Pulmonary artery endothelial cell (primary cell): ENCODE measurements at places on chromosomes 11 and 22. TPM values are rescaled to one million over a fixed set of nuclear protein-coding genes. Genes with fewer than 3 reads are reported as not detected.

Gene DDX10
- total RNA-seq, result 44.6 and 46.2 TPM in 2 replicates

GRCh38 chr11:116505298-116506262 is 267.2 kb downstream of the BUD13 start:
- no peak for DNase-seq

DNA sequence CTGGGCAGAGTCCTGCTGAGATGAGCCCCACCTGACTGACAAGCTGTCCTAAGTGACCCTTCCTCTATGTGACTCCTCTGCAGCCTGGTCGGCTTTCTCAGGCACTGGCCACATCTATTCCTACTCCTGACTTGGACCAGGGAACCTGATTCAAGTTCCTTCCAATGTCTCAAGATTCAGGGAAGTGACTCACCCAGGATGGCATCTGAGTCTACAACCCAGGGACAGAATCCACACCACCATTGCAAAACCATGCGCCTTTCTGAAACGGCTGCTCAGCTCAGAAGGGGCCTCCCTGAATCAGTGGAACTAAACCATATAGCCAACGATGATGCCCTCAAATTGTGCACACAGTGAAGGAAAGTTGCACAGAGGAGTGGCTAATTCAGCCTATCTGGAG is 63.9 kb upstream of the CSNK2A3 start:
- no peak for DNase-seq

GRCh38 chr22:19287889-19288288 is 3.6 kb downstream of the CLTCL1 start:
- no peak for DNase-seq

DNA sequence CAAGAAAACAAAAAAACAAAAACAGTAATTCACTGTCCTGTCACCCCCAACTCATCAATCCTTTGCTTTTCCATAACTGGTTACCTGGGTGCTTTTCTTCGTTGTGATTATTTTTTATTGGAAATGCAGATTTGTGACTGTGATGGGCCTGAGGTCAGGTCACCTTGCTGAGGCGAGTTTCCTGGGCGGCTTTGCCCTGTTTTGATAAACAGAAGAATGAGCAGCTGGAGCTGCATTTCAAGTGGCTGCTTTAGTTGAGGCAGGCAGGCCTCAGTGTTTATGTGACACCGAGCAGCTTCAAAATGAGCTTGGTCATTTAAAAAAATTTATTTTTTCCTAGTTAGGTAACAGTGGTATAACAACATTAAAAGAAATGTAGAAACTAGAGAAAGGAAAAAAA is 22.2 kb downstream of the PTPRJ start:
- DNase-seq, result no peak

DNA sequence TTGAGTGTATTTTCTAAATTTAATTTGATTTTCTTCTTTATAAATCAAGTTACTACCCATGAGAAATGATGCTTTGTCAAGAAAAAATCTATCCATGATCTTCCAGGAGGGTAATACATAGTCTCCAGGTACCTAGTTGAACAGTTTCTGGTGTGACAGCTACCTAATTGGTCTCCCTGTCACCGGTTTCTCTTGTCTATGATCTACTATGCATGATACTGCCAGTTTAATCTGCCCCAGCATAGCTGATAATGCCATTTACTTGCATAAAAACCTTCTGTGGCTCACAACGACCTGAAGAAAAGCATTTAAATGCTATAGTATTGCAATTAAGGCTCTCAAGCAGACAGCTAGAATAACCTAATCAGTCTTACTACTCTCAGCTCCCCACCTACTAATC is 349.5 kb downstream of the DLG2 start:
- DNase-seq, result no peak

DNA sequence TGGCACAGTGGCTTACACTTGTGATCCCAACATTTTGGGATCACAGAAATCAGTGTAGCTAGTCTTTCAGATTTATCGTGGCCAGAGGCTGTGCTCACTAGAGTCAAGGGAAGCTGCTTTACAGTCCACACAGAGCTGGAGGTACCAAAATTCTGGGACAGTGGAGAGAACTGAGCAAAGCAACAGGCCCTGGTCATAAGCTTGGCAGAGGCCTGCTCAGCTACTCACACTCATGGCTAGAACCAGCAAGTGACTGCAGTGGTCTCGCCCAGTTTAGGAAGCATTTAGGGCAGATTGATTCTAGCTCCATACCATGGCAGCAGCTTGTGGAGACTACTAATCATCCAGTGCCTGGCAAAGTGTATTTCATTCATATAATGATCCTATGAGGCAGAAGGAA is 8.8 kb downstream of the TMEM216 start:
- no peak for DNase-seq

GRCh38 chr11:848380-848931 is 5.8 kb downstream of the TSPAN4 start:
- DNase-seq, result no peak
